Gastroesophageal sphincter (tissue), 4 donors: ENCODE measurements at places on chromosomes 7 and 10. TPM values are rescaled to one million over a fixed set of nuclear protein-coding genes. Genes with fewer than 3 reads are reported as not detected.

The SLC39A12 gene
- not detected for total RNA-seq

The INTS1 gene
- total RNA-seq = 65.5 TPM

The MBL2 gene
- total RNA-seq = not detected

The HTR5A gene
- not detected for total RNA-seq

The CNTNAP2 gene
- total RNA-seq = 8.9 TPM

The RAB19 gene
- not detected for total RNA-seq

The PIP gene
- not detected for total RNA-seq

The CFAP70 gene
- total RNA-seq = 1.2 TPM

The USP54 gene
- total RNA-seq = 46.0 TPM

The TFPI2 gene
- 5.0 TPM for total RNA-seq

The GJD4 gene
- not detected for total RNA-seq

The TMEM273 gene
- 19.4 TPM for total RNA-seq

The AZGP1 gene
- 3.8 TPM for total RNA-seq

The SPDYE11 gene
- total RNA-seq = not detected

The NKX2-3 gene
- total RNA-seq = not detected

The FAM131B gene
- 1.6 TPM for total RNA-seq

The GUSB gene
- 14.8 TPM for total RNA-seq
